Fibroblast of the aortic adventitia (primary cell): ENCODE measurements at places on chromosomes 6 and 20.

GRCh38 chr20:41142919-41143318 lies 5.6 kb downstream of the PLCG1 start:
- no peak for DNase-seq

DNA sequence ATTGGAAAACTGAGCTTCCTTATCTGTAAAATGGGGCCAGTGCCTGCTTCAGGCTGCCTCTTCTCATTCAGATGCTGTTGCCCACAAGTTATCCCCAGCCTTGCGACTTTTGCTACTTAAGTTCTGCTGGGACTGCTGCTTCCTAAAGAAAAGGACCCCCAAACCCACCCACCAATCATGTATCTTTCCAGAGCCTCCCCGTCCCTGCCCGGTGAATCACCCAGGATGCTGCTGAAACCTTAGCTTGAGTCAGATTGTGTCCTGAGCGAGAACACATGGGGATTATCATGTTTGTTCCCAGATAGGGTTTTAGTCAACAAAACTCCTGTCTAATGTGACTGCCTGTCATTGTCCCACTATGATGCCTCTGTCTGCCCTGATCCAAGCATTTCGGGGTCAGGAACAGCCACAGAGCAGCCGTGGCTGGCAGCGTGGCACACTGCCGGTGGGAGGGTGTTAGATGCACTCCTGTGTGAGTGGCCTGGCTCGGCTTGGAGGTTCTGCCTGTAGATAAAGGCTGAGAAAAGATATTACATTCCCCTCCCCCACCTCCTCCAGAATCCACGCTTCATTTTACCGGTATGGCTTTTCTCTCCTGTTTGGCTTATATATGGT lies 79.9 kb downstream of the TOX2 start:
- DNase-seq: peak; percentile 47

GRCh38 chr6:69164564-69165229 lies 529.6 kb downstream of the ADGRB3 start:
- peak; percentile 0 for DNase-seq

DNA sequence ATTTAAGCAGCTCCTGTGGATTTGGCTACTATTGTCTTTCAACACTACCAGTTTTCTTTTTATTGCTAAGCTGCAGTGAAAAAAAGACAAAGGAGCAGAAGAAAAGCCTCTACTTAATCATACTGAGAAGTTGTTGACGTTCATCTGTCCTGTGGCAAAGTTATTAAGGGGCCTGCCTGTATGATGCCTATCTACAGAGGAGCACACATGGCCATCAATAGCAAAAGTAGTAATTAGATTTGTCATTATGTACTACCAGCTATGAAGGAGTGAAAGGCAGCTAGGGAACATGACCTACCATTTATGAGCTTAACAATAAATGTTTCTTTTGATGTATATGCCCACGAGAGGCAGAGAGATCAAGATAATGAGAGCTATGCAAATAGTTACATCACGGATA lies 620.9 kb downstream of the PHF3 start:
- DNase-seq: no peak

- no peak for DNase-seq
These were observed 10.5 kb upstream of the TAB2 start for GRCh38 chr6:149306967-149307366.

GRCh38 chr6:33865478-33866077 lies 61.8 kb upstream of the MLN start:
- no peak for DNase-seq

DNA sequence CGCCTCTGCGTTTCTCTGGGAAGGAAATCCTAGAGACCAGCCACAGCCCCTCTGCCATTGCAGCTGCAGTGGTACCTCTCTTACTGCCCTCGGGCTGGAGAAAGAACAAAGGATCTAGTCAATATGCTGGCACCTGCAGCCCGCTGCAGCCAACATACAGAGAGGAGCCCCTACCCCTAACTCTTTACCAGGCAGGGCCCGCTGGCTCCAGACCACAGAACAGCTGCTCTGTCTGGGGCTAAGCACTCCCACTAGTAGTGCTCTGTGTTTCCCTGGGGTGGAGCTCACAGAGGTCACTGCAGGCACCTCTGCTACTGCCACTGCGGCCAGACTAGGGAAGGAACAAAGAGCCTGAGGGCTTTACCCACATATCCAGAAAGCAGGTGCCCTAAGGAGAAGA lies 93.8 kb upstream of the IMPG1 start:
- no peak for DNase-seq

- DNase-seq: no peak
These were observed 10.4 kb upstream of the BFSP1 start for GRCh38 chr20:17541596-17541995.

DNA sequence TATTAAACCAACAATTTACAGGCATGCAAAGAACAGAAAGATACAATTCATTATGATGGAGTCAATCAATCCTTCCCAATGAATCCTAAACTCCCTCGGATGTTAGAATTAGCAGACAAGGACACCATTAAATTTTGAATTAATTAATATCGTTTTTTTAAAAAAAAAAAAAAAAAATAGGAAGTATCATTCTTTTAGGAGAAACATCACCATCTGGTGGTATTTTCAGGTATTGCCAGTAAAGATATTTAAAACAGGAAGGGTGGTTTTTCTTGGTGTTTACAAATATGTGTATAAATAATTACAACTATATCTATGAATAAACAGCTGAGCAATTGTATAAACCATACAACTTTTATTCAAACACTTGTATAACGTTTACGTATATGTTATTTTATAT lies 564.4 kb downstream of the HAO1 start:
- peak; percentile 42 for DNase-seq

GRCh38 chr20:60897976-60898375 lies 354.1 kb upstream of the CDH4 start:
- no peak for DNase-seq

DNA sequence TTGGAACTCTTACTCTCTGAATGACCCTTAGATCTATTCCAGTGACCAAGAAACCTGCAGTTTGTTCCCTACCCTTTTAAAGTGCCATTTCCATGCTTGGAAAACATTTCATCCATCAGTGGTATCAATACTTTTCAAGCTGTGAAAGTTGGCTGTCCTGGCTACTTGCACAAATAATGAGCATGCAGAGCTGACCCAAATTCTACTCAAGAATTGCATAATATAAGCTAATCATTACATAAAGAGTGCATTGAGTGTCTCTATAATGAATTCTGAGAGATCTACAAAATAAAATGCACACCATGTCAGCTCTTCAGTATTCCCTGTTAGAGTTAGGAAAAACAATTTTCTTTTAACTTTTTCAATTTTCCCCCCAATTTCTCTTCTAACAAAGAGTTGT lies 181.3 kb upstream of the HS3ST5 start:
- no peak for DNase-seq

DNA sequence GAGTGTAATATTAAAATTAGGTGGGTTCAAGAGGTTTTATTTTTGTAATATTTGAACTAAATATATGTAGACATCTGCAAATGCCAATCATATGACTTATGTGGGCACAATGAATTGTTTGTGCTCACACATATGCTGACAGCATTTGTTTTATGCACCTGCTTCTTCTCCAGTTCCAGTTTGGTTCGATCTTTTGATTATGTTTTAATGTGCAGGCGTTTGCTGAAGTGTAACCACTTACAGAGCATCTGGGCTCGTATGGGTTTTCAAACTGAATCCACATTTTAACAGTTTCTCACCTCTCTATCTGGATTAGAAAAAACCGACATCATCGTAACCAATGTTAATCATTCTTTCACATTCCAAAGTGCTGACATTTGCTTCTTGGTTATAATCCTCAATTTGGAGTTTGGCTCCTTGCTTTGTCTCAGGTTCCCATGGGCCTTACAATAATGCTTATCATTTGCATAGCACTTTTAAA lies 129.1 kb upstream of the SPACA1 start:
- DNase-seq: no peak

DNA sequence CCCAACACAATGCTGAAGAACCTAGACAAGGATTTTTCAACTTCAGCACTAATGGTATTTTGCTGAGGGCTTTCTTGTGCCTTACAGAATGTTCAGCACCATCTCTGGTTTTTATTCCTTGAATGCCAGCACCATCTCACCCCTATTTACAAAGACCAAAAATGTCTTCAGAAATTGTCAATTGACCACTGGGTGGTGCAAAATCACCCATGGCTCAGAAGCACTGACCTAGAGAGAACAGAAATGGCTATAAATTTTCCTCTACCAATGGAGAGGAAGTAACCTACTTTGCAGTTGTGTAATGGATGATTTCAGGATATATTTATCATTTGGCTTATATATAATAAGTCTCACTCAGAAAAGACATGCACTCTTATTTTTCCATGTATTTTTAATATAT lies 431.0 kb upstream of the IRAK1BP1 start:
- DNase-seq: peak; percentile 59

GRCh38 chr6:88650029-88650619 lies 313.3 kb downstream of the RNGTT start:
- peak; percentile 85 for DNase-seq

GRCh38 chr6:28871335-28872156 lies 52.2 kb downstream of the TRIM27 start:
- no peak for DNase-seq

DNA sequence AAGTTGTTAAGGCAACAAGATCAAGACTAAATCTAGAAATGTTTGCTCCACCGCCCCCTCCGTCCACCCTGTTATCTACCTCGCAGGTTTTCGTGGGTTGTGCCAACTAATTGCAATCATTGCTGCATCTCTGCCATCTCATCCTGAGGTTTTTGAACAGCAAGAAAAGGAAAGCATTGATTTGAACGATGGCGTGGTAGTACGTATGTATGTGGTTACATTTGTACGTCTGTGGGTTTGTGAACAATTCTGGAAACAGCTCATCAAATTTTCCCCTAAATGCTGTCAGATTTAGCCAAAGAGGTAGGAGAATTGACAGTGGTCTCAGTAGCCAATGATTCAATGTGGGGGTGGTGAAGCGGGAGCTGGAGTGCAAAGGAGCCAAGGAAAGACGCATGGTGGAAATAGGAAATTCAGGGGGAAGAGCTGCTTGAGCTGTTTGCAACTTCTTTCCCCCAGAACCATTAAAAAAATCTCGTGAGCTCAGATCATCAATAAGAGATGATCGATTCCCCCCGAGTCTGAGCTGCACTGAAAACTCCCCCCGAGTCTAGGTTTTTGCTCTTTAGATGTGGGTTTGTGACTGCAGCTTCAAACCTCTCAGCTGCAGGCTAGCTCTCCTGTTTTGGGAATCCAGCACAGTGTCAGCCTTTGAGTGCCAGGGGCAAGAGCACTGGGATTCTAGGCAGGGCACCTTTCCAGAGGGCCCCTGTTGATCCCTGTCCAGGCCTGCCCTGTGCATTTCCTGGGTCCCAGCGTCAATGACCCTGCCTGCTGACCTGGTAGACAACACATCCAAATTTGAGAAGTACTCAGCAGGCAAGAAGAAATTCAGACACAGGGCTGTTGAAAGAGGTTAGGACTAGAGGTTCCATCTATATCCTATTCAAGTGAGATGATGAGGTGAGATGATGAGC lies 72.6 kb upstream of the LY86 start:
- DNase-seq: no peak

- DNase-seq: no peak
These were observed 14.5 kb downstream of the STX16 start for GRCh38 chr20:58665606-58666005.

- no peak for DNase-seq
These were observed 680.4 kb upstream of the MAP3K7 start for GRCh38 chr6:91267246-91267645.

DNA sequence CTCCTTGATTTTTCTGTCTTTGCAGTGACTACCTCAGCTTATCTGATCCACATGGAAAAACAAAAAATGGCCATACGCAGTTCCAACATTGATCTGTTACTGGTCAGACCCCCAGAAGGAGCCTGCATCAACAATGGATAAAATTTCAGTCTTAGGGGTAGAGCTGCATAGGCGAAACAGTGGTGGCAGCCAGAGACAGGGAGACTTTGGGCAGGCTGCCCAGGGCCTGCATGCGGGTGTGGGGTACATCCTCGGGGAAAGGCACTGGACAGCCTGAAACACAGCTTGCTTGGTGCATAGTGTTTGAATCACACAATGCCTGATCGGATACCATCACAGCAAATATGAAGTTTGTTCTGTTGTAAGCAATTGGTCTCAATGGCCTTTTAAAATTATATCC lies 847.8 kb downstream of the QKI start:
- no peak for DNase-seq

- no peak for DNase-seq
These were observed 67.1 kb upstream of the SLC2A12 start for GRCh38 chr6:134119486-134119885.

- no peak for DNase-seq
These were observed 31.1 kb downstream of the ADGRF4 start for GRCh38 chr6:47729457-47729856.

- DNase-seq: peak; percentile 62
These were observed 815.5 kb upstream of the SLC35B3 start for GRCh38 chr6:9250852-9251251.

DNA sequence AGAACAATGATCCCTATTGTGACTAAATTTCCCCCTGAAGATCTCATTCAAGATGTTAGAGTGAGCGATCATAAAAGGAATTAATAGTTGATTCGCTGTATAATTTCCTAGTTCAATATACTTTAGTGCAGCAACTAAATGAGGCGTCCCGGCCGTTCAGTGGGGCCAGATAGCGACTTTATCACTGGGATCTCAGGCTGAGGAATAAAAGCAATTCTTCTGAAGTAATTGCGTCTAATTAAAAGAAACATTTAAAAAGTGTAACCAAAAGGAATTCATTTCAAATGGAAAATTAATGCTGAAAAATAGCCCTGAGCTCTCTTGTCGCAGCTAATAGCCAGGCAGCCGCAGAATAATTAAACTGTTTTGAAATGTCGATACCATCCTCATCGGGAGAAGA lies 82.2 kb upstream of the TOP1 start:
- no peak for DNase-seq

DNA sequence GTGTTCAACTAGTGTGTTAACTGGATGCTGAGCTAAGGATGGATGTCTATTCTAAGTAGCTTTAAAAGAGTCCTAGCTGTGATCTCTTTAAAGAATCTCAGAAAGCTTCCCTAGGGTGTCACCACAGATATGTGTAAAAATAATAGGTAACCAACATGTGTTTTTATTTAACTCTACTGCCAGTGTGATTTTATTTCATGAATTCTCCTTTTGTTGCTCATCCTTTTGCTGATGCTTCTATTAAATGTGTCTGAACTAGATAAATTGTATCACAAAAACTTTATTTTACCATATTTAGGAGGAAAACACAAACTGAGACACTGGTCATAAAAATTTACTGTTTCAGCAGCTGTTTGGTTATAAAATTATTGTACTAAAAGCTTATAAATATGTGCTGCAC lies 809.4 kb upstream of the CITED2 start:
- DNase-seq: peak; percentile 36

DNA sequence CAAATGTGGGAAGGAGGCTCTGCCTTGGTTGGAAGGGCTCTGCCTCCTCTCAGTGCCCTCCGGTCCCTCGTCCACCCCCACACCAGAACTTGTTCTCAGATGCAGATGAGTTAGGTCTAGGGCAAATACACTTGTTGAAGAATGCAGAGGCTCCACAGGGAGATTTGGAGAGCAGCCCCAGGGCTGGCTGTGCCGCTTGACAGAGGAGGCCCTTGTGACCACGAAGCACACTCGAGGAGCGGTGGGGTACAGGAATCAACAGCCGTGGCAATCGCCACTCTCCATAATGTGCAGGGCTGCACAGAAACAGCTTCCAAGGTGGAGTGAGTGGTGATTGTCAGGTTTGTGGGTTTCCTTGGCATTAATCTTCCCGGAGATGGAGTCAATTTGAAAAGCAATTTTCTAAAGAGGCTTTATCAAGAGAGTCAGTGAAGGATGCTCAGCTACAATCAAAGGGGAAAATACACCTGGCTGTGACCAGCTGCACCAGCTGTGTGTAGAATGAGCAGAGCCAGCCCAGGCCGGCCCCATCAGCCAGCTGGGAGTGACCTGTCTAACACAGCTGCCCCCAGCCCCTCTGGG lies 59.5 kb downstream of the BFSP1 start:
- no peak for DNase-seq
